ENCODE measurements at places on chromosomes 1 and 21.
A peak's percentile ranks its signal among the peaks of the same experiment; 100 is the strongest.

DNA sequence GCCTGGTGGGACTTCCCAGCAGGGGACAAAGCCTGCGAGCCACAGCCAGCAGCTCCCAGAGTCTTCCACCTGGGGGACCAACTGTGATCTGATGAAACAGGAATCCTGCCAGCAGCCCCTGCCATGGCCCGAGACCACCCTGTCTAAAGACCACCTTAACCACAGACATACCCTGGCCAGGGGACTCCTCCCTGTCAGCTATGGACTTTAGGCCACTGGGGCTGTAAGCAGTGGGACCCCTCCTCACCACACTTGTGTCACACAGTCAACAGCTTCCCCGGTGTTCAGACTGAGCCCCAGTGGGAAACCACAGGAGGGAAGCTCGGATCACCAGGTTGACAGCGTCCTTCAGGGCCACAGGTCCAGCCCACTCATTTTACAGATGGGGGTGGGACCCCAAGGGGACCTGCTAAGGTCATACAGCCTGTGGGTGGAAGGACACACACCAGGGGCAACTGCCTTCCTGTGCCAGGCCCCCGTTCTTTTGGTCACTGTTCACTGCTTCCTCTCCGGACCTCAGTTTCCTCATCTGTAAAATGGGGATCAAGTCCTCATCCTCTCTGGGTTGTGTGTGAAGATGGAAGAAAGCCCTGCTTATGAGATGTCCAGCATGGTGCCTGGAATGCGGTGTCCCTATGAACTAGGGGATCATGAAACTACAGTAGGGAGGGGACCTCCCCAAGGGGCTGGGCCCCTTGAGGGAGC, 11.4 kb downstream of the EPHA2 start:
- DNase-seq, result no peak

- DNase-seq, result no peak
Measured at GRCh38 chr1:86468501-86468977, at the start of gene CLCA1. Gene CLCA1 (plus strand): TSS chr1:86468927. CDS start chr1:86468972, 45 bp downstream.

DNA sequence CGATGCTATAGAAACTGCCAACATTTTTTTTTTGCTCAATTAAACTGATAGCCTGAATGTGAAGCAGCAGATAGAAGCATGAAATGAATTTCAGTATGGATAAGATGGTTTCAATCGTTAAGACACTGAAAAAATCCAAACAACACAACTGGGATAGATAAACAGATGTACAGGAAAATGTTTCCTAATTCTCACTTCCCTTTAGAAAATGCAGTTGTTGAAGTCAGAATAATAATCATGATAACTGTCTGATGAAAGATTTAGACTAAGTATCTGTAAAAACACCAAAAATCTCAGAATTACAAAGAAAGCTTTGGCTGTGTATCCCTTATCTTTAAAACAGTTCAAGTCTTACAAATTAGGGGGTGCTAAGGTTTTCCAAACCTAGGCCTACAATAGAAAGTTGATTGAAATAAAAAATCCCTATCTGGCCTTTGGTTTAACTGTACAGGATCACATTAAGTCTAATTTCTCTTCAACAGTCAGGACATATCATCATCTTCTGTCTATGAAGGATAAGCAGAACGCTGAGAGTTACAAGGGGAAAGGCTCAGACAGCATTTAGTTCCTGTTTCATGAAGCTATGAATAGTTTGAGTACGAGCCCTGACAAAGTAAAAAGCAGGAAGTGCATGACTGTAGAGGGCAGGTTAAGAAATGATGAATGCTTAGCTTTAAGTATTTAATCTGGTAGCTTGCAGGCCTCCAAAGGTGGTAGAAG, 203.2 kb downstream of the APP start:
- DNase-seq, result peak; percentile 80

DNA sequence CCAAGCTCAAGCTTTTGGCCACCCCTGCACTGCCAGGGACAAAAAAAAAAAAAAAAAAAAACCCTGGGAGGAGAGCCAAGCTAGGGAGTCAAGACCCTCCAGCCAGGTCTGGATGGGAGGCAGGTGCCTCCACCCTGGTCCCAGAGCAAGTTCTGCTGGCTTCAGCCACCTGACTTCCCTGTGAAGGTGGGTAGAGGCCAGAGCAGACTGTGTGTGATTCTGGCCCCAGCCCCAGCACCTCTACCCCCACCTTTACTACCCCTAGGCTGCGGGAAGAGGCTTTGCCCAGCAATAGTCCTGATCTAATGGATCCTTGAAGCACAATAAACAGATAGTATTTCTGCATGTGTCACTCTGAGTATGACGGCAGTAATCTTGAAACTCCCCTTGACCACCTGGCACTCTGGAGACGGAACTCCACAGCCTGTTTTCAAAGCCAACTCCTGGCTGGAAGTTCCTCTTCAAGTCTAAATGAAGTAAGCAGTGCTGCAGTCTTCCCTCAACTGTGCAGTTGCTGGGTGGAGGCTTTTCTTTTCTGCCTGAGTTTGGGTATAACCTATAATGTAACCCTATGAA, 9.8 kb downstream of the PDZK1IP1 start:
- no peak for DNase-seq

GRCh38 chr1:41020109-41020576, 1.4 kb downstream of the SLFNL1 start:
- DNase-seq, result no peak

- DNase-seq, result no peak
Measured at GRCh38 chr1:86846164-86846647, 67.7 kb downstream of the SELENOF start.

GRCh38 chr1:151165281-151165737, 393 bp downstream of the LYSMD1 start:
- peak; percentile 33 for DNase-seq

- DNase-seq, result no peak
Measured at GRCh38 chr1:74246315-74246714, 11.1 kb downstream of the TNNI3K start.

DNA sequence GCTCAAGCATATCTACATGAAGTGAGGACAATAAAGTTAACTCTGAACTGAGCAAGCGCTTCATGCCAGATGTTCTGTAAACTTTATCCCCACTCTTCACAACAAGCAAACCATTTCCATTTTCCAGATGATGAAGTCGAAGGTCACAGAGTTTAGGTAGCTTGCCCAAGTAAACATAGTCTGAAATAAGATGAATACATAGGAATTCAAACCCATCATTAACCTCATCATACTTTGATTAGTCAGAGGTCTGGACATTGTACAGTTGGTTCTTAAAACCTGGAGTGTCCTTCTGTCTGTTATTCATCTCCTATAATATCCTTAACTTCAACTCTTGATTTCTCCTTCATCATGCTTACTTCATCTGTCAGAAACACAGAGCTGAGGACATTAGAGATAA, 180.3 kb upstream of the C8B start:
- DNase-seq, result no peak

DNA sequence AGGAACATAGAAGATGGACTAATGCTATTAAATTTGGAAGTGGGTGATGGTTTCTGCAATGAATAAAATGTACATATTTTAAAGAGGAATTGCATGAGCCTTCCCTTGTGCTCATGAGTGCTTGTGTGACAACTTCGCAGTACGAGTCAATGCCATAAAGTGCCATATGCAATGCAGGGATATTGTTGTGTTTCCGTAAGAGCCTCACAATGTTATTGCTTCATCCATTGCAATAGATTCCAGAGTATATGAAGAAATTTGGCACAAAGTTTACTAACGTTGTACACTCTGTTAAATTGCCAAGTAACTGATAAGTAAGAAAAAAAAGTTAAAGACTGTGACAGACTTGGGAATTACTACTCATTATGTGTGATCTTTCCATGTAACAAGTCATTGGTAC, 22.3 kb downstream of the BTG3 start:
- no peak for DNase-seq

GRCh38 chr1:168875831-168876230, 146.8 kb upstream of the DPT start:
- DNase-seq, result no peak

DNA sequence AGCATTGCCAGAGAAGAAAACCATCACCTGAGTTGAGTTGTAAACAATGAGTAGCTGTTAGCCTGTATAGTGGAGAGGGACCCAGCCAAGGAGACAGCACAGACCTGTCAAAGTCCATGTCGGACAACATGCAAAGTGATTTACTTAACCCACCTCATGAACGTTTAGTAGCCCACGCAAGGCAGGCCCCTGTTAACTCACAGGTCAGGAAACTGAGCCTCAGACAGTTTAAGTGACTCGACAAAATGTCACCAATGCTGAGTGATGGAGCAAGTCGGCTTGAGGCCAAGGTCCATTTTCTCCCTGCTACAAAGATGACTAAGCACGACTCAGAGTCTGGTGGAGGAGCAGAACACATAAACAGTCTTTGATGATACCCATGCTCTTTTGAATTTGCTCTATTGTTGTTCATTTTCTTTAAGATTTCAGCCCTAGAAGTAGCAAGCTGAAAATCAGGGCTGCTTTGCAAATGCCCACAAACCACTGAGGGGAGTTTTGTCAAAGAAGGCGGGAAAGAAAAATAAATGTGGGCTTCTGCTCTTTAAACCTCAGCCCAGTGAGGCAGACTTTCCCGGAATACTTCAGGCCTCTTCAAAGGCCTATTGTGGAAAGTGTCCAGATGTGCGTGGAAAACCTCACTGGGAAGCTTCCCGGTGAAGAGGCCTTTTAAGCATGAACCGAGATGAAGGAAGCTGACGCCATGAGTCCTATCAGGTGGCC, 83.8 kb upstream of the HOOK1 start:
- DNase-seq, result peak; percentile 62

DNA sequence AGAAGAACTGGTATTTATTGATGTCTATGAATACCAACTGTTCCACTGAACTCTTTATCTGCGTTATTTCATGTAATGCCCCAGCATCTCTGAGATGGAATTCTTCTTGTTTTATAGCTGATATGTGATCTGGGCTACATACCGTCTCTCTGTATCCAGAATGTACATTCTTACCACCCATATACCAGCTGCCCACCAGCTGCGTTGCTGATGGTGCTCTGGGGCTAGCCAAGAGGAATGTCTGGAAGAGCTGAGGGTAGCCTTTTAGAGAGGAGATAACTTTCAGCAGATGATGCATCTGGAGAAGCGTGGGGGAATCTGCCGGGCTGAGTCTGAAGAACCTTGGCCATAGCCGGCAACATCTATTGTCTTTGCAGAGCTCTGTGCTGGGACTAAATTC, 137.5 kb downstream of the RYR2 start:
- DNase-seq, result no peak

GRCh38 chr21:43287111-43287760, 118.4 kb downstream of the CRYAA start:
- DNase-seq, result peak; percentile 10
